Head of caudate nucleus (tissue), 42 donors: ENCODE measurements at places on chromosomes 6 and 20.

DNA sequence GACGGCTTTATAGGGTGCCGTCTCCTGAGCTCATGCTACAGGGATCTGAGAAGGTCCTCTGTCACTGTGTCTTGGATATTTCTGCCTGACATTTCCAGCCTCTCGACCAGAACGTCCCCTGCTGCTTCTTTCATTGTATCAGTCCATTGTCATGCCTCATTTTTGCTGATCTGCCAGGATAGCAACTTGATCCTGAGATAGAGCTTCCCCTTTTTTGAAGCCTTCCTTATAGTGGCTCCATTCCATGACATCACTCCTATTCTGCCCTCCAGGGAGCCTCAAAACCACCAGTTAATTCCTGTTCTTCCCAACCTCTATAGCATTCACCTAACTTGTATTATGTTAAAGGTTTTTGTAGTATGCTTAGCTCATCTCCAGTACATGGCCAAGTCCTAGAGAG lies 431.8 kb upstream of the NOX3 start:
- DNase-seq, result no peak

- no peak for DNase-seq
Measured at GRCh38 chr6:42572523-42572922, 8.7 kb downstream of the UBR2 start.

- no peak for DNase-seq
Measured at GRCh38 chr6:11011787-11012234, 32.3 kb downstream of the ELOVL2 start.

GRCh38 chr20:21106171-21107017 lies at the start of gene LINC00237:
LINC00237 (minus strand) TSS chr20:21106358.
- no peak for DNase-seq

DNA sequence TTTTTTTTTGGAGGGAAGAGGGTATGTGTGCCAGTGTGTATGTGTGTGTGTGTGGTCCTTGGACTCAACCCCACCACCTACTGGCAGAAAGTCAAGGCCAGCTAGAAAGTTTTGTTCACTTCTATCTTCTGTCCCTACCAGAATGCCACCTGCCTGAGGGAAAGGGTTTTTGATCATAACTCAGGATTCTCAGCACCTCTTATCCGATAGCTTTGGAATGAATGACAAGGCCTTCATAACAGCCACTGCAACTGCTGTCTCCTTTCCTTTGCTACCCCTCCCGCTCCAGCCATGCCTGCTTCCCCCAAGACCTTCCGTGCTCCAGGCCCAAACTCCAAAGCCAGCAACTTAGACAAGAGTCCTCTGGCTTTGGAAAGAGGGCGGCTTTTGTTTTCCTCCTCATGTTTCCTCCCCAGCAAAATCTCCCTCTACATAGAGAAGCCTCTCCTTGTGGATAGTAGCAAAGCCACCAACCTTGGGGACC lies 18.7 kb downstream of the BTN3A1 start:
- DNase-seq, result no peak

GRCh38 chr20:46206992-46207549 lies 89.0 kb downstream of the CD40 start:
- DNase-seq, result no peak

DNA sequence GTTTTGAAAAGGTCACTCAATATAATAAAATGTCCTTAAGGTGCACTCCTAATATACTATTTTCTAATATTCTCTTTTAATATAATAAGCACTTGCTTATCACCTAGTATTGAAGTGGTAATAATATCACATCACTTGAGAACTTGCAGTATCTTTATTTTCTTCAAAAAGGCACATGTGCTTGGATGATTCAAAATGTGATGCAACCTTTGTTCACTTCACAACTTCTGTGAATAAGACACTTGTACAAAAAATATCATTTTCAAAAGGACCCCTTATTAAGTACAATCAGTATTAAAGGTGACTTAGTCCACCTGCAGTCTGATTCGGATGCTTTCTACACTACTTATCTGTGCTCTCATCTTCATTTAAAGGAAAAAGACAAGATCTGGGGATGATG lies 3.4 kb downstream of the PRELID3B start:
- no peak for DNase-seq

DNA sequence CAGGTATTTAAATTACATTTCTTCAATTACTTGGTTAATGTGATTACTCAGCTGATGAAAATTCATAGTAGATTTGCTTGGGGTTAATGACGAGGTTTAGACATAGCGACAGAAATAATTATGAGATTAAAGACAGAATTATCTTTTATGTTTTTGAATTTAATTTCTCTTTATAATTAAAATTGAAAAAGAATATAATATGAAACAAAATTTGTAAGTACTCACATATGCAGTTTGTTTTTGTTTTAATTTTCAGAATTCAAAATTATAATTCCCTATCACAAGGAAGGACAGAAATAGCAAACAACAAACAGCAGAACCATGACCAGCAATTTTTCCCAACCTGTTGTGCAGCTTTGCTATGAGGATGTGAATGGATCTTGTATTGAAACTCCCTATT lies at the start of gene TAAR8:
Gene TAAR8, plus strand, starts transcription at position 301 of the 400 bp plus-strand sequence. Its CDS starts 21 bp downstream, at position 322.
- DNase-seq, result no peak

- no peak for DNase-seq
Measured at GRCh38 chr6:158627940-158628211, 16.7 kb downstream of the DYNLT1 start.

- DNase-seq, result no peak
Measured at GRCh38 chr6:39200498-39201020, 28.7 kb downstream of the KCNK5 start.

DNA sequence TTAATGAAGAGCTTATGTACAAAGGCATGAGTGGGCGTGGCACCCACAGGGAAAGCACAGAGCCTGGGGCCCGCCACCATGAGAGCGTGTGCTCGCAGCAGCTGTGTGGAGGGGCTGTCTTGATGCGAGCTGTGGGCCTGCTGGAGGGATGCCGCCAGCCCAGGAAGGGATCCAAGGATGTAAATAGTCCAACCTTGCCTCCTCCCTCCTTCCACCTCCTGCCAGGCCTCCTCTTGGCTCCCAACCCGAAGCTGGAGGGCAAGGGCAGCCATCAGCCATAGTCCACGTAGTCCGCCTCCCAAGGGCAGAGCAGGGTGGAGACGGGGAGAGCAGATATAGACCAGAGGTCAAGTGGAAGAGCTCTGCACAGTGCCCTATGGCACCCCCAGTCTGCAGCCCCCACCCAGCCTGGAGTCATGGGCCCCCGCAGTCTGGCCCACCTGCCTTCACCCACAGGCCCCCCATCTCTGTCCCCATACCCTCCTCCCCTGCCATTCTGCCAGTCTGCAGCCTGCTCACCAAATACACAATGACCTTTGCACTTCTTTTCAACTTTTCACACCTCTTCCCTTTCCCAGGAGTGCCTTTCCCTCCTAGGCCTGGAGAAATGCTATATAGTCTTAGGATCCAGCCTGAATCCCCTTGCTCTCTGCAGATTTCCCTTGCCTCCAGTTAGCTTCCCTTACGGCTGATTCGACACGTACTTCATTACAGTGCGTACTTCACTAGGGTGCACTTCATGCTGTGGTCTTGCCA lies 77.1 kb downstream of the SHLD1 start:
- no peak for DNase-seq
